Nephron progenitor cell (in vitro differentiated cells): ENCODE measurements at places on chromosomes 5 and 9.

- DNase-seq = peak; percentile 41
- peaks cover 5% of the 10 kb centered on the region for H3K27me3 ChIP-seq
- H3K27ac ChIP-seq = peak overlapping the region; percentile 20
These were observed 292.0 kb downstream of the FANCC start for GRCh38 chr9:95025213-95026147.

GRCh38 chr9:72292256-72292682, 72.7 kb downstream of the ZFAND5 start:
- H3K27me3 ChIP-seq = peaks cover 6% of the 10 kb centered on the region
- DNase-seq = no peak
- no peak overlapping the region for H3K4me3 ChIP-seq
- no peak overlapping the region for H3K27ac ChIP-seq
- H3K36me3 ChIP-seq = no peaks in the 10 kb centered on the region

DNA sequence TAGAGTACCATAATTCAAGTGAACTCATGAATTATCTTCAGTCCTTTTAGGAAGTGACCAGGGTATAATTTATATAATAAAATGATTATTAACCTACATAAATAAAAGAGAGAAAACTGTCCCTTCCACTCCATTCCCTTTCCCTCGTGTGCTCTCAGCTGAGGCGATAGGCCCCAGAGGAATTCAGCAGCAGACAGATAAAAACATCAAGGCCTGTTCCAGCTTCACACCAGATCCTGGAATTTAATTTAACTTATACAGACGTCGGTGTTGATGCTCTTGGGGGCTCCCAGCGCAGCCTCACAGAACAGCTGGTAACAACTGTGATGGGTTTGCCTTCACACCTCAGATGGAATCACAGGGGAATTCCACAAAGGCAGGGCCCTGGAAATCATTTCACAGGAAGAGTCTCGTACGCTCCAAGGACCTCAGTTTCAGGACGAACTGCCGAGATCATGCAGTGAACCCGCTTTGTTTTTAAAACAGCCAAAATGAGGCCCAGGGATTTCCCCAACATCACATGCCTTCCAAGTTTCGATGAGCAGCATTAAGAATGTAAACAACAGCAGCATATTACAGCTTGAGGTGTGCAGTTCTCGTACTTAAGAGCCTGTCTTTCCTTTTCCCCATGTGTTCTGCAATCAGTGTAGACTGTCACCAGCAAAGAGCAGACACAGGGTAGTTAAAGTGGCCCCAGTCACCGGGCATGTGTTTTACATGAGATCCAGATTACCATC, 73.6 kb upstream of the ALDH1B1 start:
- H3K4me3 ChIP-seq = no peak overlapping the region
- H3K27me3 ChIP-seq = peaks cover 26% of the 10 kb centered on the region
- H3K36me3 ChIP-seq = peaks cover 5% of the 10 kb centered on the region
- no peak for DNase-seq

GRCh38 chr5:64971513-64971912, 202.8 kb downstream of the CWC27 start:
- no peak overlapping the region for H3K4me3 ChIP-seq
- peaks cover 62% of the 10 kb centered on the region for H3K36me3 ChIP-seq
- no peaks in the 10 kb centered on the region for H3K27me3 ChIP-seq
- peaks cover 4% of the 10 kb centered on the region for H3K4me1 ChIP-seq
- H3K27ac ChIP-seq = no peak overlapping the region
- no peak for DNase-seq

- no peak overlapping the region for H3K27ac ChIP-seq
- peak; percentile 97 for DNase-seq
- peaks cover 37% of the 10 kb centered on the region for H3K27me3 ChIP-seq
- H3K4me1 ChIP-seq = peaks cover 82% of the 10 kb centered on the region
- no peak overlapping the region for H3K4me3 ChIP-seq
These were observed 80.2 kb upstream of the IER5L start for GRCh38 chr9:129258124-129258822.

DNA sequence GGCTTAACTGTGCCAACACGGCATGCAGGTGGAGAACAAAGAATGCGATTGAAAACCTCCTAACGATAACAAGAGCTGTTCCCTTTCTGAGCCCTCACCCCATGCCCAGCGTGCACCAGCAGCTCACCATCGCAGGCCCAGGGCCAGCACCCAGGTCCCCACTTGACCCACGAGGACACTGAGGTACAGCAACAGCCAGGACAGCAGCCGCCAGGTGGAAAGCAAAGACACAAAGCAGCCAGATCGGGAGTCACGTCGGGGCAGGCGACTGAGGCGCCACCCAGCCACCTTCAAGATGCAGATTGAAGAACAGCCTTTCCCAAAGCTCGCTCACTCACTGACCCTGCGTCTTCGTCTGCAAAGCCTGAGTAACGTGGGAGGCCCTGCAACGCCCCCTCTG, 6.9 kb upstream of the SEC16A start:
- no peak for DNase-seq
- H3K27me3 ChIP-seq = peaks cover 11% of the 10 kb centered on the region
- H3K4me3 ChIP-seq = no peak overlapping the region
- H3K4me1 ChIP-seq = peaks cover 17% of the 10 kb centered on the region
- peaks cover 5% of the 10 kb centered on the region for H3K36me3 ChIP-seq

GRCh38 chr9:35107297-35108290, 4.7 kb upstream of the STOML2 start:
- DNase-seq = no peak
- H3K4me3 ChIP-seq = no peak overlapping the region
- peaks cover 61% of the 10 kb centered on the region for H3K4me1 ChIP-seq
- H3K36me3 ChIP-seq = peaks cover 23% of the 10 kb centered on the region
- no peaks in the 10 kb centered on the region for H3K27me3 ChIP-seq

DNA sequence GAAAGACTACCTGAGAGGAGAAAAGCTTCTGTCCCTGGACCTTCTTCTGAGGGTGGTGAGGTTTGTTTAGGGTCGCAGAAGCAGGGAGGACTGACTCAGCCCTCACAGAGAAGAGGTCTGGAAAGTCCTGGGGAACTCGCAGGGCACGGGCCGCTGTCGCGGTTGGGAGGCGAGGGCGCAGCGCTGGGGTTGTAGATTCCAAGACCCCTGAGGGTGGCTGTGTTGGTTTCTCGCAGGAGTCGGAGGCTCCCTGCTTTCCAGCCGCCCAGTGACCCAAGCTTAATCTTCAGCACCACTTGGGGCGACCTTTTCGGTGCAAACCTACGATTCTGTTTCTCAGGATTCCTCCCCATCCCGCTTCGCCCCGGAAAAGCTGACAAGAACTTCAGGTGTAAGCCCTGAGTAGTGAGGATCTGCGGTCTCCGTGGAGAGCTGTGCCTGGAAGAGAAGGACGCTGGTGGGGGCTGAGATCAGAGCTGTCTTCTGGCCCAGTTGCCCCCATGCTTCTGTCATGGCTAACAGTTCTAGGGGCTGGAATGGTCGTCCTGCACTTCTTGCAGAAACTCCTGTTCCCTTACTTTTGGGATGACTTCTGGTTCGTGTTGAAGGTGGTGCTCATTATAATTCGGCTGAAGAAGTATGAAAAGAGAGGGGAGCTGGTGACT, 482 bp downstream of the SLC27A6 start:
- peaks cover under 1% of the 10 kb centered on the region for H3K36me3 ChIP-seq
- peaks cover 6% of the 10 kb centered on the region for H3K4me1 ChIP-seq
- DNase-seq = peak; percentile 32
- H3K4me3 ChIP-seq = peak overlapping the region; percentile 81

GRCh38 chr9:3675946-3676345, 150.1 kb upstream of the RFX3 start:
- no peak overlapping the region for H3K4me3 ChIP-seq
- no peak overlapping the region for H3K27ac ChIP-seq
- H3K36me3 ChIP-seq = peaks cover 5% of the 10 kb centered on the region
- peaks cover 4% of the 10 kb centered on the region for H3K4me1 ChIP-seq
- no peaks in the 10 kb centered on the region for H3K27me3 ChIP-seq

DNA sequence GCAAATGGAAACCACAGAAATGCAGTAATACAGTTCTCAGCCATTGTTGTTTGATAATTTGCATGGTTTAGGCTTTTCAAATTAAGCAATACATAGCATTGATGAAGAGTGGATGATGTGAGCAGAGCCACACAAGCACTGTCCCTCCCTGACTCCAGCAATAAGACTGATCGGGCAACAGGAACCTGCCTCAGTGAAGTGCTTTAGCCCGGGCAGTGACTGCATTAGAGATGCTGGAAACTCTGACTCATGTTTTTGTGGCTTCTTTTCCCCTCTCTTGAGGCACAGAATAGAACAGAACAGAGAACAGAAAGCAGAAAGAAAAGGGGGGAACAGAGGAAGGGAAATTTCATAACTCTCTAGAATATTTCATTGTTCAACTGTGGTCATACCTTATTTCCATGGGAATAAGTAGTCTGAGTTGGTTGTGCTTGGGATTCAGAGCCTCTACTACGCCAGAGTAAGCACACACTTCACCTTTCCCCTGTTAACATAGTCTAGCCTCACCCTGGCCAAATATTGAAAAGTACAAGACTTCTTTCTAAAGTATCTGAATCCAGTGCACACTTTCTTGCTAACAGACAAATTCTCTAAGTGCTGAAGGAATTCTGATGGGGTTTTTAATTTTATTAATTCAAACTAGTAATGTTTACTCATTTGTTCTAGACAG, 164.8 kb upstream of the VCAN start:
- H3K27ac ChIP-seq = peak overlapping the region; percentile 44
- H3K36me3 ChIP-seq = no peaks in the 10 kb centered on the region
- no peak overlapping the region for H3K4me3 ChIP-seq
- no peaks in the 10 kb centered on the region for H3K4me1 ChIP-seq
- peaks cover 4% of the 10 kb centered on the region for H3K27me3 ChIP-seq

DNA sequence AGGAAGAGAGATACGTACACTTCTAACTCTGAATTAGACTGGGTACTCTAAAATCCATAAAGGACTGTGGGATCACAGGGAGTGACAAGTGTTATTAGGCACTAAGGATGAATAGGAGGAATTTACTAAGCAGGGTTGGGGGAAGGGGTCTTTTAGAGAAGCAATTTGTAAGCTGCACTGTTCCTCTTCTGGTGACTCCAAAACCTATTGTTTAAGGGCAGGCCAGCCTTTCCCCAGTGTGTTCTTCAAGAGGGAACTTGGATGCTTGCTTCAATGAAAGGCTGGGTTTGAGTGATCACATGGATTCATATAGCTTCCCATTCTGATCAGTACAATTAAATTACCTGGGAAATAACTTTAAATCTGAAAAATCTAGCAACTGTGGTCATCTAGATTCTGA, 71.8 kb downstream of the STX17 start:
- H3K36me3 ChIP-seq = peaks cover 4% of the 10 kb centered on the region
- no peak for DNase-seq
- peaks cover 5% of the 10 kb centered on the region for H3K4me1 ChIP-seq
- peak overlapping the region; percentile 24 for H3K27ac ChIP-seq
- no peaks in the 10 kb centered on the region for H3K27me3 ChIP-seq

DNA sequence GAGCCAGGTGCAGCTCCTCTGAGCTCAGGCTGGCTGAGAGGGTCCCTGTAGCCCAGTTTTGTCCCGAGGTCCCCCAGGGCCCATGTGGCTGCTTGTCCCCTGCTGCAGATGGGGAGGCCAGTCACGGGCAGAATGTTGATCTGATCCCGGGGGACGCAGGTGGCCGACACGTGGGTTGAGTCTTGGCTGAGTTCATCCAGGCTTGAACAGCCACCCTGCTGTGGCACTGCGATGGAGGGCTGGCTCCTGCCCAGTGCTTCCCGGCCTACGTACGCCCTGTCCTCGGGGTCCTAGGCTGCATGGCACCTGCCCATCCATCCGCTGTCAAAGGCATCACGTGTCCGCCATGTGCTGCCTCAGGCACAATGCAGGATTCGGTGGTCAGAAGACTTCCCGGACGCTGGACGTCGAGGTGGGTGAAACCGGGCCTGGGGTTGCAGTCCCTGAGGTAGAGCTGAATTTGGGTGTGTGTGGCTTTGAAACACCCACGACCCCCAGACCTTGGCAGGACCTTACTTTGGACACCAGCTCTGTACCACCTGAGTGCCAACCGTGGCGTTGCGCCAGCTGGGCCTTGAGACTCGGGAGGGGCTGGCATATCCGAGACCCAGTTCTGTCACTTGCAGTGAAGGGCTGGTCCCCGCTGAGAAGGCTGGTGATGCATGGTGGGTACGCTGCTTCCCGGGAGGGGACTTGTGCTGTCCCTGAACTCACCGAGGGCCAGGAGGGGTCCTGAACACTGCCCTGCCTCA, 22.3 kb downstream of the RXRA start:
- peaks cover 2% of the 10 kb centered on the region for H3K27me3 ChIP-seq
- H3K36me3 ChIP-seq = no peaks in the 10 kb centered on the region
- no peak overlapping the region for H3K27ac ChIP-seq
- no peak overlapping the region for H3K4me3 ChIP-seq
- DNase-seq = no peak
- peaks cover 51% of the 10 kb centered on the region for H3K4me1 ChIP-seq
